ENCODE measurements at places on chromosomes 7 and 10. TPM values are rescaled to one million over a fixed set of nuclear protein-coding genes. Genes with fewer than 3 reads are reported as not detected.
A peak's percentile ranks its signal among the peaks of the same experiment; 100 is the strongest.

GRCh38 chr7:115230882-115231571 lies 309.1 kb downstream of the MDFIC start:
- DNase-seq: peak; percentile 32

ADAMTS14 gene
- total RNA-seq: 0.12 TPM

DNA sequence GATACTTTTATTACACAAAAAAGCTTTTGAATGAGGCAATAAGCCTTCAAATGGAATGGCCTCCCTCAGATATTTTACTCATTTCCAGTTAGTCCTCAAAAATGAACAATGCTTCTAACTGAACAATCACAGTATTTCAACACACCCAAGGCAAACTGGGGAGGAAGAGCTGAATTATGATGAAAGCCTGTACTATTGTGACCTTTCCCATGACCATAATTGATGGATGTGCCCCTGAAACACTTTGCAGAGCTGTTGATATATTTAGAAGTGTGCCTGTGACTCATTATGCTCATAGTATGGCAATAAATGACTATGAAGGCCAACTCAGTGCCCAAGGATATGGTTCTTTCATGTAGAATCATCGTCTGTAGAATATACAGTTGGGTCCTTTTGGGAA lies 248.1 kb downstream of the AHR start:
- no peak for DNase-seq

ZNF503 gene
- 12.8 TPM for total RNA-seq

DNA sequence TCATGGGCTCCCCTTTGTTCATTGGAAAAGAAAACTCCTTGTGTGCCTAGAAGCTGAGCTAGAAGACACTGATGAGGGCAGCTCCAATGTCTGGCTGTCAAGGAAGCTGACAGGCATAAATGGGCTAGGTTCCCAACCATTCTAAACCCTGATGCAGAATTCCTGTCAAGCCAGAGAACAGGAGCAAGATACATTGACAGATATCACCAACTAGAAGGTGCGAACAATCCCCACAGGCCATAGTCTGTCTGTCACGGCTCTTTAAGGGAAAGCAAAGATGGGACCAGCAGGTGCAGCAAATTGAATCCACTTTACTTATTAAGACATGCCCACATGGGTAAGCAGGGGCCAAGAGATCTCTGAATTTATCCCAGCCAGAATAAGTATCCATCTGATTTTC lies 617.9 kb upstream of the POT1 start:
- DNase-seq: no peak

GRCh38 chr10:110840225-110840922 lies 31.4 kb upstream of the PDCD4 start:
- peak; percentile 20 for DNase-seq

- no peak for DNase-seq
Observed at GRCh38 chr10:67978749-67979148, 94.3 kb downstream of the SIRT1 start.

TMEM26 gene
- total RNA-seq: not detected

- DNase-seq: peak; percentile 95
Observed at GRCh38 chr7:135335628-135336139, 102.0 kb downstream of the STRA8 start.

DNA sequence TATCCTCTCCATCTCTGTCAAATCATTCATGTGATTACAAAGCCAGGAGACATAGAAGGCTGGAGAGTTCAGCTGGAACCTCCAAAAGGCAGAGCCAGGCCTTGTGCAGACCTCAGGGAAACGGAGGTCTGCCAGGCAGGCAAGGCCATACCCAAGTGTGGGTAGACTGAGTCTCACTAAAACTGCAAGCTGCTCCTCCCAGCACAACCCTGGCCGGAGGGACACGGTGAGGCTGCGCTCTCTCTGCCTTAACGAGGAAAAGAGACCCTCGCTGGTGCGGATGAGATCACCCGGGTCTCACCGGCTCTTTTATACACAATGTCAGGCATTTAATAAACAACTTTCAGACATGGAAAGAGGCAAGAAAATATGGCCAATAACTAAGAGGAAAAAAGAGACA lies 66.1 kb upstream of the INPP5A start:
- DNase-seq: no peak

AKR1C8 gene
- total RNA-seq: not detected

CALD1 gene
- total RNA-seq: 5.5 TPM

DNA sequence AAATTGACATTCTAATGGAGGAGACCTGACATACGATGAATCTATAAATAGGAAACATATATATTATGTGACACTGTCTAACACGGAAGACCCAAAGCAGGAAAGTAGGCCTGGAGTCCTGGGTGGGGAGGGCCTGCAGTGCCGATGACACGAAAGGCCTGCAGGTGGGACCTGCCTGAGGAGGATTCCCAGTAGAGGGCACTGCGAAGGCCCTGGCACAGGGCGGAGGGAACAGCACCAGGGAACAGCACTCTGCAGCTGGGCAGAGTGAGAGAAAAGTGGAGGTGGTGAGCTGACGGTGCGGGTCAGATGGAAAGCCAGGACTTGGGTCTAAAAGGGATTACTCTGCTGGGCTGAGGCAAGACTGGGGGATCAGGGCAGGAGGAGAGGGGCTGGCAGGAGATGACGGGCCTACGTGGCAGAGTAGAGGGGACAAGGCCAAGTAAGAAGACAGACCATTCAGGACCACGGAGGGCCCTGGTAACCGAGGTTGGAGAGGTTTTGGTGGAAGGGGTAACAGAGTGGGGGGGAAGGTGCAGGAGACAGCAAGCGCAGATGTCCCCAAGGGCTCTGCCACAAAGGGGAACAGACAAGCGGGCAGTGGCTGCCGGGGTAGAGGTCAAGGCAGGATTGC lies 8.1 kb downstream of the ZNF746 start:
- peak; percentile 36 for DNase-seq

DNA sequence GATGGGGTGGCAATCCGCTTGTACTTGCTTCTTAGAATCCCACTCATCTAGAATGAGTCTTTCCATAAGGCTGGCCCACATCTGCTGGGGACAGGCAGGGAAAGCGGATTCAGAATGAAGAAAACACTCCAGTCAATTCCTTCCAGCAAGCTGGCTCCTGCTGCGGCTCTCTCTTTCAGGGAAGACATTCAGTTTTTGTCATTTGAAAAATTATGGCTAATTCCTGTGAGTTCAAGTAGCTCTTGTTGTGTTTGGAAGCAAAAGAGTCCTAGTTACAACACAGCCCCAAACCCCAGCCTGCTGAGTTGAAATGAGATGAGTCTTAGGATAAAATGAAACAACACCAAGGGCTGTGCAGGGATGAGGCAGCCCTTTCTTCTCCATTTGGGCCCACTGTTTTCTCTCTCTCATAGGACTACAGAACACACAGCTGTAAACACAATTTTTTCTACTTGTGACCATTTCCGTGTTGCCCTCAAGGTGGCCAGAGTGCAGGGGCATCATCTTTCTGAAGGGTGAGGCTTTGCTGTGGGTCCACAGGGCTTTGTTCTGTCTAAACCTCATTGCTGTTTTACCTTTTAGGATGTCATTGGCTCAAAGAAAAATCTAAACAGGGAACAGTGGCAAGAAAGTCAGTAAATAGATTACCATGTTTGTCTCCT lies 90.8 kb upstream of the EEPD1 start:
- no peak for DNase-seq

GRCh38 chr10:44990965-44991364 lies 9.8 kb upstream of the ZNF22 start:
- DNase-seq: no peak

DNA sequence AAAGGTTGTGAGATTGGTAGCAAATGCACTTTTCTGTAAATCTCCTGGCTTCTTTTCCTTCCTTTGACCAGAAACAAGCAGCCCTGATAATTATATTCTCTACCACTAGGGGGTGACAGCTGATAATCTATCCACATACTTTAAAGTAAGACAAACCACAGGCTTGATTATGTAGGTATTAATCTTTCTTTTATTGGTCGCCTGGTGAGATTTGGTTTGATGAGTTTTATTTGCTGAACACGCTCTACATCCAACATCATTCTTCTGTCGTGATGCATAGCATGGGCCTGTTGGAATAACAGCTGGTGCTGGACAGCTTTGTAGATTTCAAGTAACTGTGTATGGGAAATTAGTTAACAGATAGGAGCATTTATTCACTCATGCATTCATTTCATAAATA lies 63.5 kb downstream of the ZNF365 start:
- DNase-seq: peak; percentile 59

NPSR1 gene
- not detected for total RNA-seq

DNA sequence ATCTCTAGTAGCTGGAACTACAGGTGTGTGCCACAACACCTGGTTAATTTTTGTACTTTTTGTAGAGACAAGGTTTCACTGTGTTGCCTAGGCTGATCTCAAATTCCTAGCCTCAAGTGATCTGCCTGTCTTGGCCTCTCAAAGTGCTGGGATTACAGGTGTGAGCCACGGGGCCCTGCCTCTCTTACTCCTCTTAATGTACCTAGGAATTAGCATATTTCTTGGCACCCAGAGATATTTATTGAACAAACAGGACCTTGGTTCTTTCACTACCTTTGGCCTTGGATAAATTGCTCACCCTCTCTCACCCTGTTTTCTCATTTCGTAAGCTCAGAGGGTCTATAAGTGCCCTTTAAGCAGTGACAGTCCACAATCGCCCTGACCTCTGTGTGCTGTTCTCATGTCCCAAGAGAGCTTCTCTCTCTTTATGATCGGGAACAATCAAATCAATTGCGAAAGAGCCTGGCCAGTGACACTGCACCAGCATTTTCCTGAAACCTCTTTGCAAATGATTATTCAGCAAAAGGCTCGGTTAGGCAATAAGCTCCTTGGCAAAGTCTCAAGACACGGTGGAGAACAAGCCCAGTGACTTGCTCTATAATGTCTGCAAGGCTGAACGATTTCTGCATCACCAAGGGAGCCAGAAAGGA lies 117.7 kb downstream of the APBB1IP start:
- DNase-seq: peak; percentile 50

LAMB1 gene
- total RNA-seq: 240 TPM

MTG1 gene
- total RNA-seq: 37.8 TPM

ZNF488 gene
- 2.1 TPM for total RNA-seq

GRCh38 chr7:117816727-117817126 lies 56.5 kb downstream of the CTTNBP2 start:
- no peak for DNase-seq

GRCh38 chr10:107733328-107734130 lies 569.0 kb upstream of the SORCS1 start:
- no peak for DNase-seq

DNA sequence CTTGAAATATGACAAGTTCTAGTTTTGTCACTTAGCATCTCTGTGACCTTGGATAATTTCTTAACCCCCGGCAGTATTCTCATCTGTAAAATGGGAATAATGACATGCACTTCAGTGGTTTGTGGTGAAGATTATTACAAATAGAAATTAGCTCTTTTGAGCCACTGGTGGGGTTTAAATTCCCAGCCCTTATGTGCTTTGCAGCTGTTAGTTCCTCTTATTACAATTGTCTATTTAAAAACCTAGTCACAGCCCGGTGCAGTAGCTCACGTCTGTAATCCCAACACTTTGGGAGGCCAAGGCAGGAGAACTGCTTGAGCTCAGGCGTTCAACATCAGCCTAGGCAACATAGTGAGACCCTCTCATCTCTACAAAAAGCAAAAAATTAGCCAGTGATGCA lies 30.1 kb downstream of the CAV1 start:
- no peak for DNase-seq

PRF1 gene
- total RNA-seq: not detected

GRCh38 chr7:51970961-51971665 lies 654.5 kb upstream of the COBL start:
- DNase-seq: no peak

- DNase-seq: no peak
Observed at GRCh38 chr7:43630482-43630881, 47.6 kb downstream of the STK17A start.

- DNase-seq: no peak
Observed at GRCh38 chr10:75782463-75783248, 351.2 kb downstream of the LRMDA start.

AOAH gene
- total RNA-seq: not detected

DNA sequence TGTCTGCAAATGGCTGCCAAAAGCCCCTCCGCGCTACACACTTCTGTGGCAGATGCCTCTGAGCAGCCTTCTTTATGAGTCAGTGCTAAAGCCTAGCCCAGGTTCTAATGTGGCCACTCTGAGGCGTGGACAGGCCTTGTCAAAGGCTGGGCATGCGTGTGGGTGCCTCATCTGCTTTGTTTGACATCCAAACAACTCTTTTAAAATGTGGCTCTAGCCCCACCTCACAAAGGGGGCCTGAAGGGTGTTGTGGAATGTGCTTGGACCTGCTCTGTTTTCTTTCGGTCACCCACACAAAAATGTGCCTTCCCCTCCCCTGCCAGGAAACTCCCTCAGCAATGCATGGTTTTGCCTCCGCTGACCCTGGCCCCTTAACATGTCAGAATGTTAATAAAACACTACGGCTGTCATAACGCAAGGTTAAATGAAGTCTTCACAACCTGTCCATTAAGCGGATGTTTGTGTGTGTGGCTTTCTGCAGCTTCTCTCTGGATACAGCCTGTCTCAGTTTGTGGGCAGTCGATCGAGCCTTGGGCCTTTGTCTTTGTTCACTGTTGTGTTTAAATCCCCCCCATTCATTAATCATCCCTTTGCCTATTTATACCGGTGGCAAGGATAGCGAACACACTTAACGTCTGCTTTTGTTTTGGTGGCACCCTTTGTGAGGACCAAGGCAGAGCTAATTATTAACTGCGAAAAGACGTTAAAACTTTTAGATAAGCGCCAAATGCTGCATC lies 718.9 kb downstream of the LRMDA start:
- DNase-seq: no peak

GRCh38 chr10:95264227-95265051 lies 26.4 kb downstream of the PDLIM1 start:
- peak; percentile 34 for DNase-seq

DNA sequence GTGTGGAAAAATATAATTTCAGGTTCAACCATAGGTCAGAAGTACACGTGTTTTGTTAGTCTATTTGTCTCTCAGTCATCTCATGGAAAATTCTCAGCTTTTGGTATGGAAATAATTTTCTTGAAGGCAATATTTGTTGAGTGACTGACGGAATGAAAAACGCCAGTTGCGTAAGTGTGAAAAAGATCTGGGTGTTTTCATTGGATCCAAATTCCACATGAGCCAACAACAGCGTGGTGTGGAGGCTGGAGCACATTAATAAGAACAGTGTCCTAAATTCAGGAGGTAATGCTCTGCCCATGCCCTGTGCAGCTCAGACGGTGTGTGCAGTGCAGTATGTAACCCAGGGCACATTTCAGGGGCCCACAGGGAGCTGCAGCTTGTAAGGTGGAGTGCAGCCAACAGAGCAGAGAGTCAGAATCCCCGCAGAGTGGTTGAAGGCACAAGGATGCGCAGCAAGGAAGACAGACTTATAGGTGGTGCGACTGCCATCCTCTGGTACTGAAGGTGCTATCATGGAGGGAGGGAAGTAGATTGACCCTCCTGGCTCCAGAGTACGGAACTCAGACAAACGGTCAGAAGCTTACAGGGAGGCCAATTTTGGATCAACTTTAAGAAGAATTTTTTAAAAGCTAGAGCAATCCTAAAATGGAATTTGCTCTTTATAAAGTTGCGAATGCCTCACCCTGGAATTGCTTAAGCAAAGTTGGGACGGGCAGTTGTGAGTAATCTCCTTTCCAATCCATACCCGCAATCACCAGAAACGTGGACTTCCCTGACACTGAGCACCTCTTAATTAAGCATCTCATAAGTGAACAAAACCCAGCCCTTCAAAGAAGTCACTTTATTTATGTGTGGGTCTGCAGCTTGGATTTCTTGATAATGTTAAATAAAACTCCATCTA lies 38.0 kb downstream of the EGFR start:
- DNase-seq: no peak
